ENCODE measurements at places on chromosomes 2 and 18.
A peak's percentile ranks its signal among the peaks of the same experiment; 100 is the strongest.

- DNase-seq, result no peak
Observed at GRCh38 chr2:233209117-233209532, 42.3 kb upstream of the ATG16L1 start.

DNA sequence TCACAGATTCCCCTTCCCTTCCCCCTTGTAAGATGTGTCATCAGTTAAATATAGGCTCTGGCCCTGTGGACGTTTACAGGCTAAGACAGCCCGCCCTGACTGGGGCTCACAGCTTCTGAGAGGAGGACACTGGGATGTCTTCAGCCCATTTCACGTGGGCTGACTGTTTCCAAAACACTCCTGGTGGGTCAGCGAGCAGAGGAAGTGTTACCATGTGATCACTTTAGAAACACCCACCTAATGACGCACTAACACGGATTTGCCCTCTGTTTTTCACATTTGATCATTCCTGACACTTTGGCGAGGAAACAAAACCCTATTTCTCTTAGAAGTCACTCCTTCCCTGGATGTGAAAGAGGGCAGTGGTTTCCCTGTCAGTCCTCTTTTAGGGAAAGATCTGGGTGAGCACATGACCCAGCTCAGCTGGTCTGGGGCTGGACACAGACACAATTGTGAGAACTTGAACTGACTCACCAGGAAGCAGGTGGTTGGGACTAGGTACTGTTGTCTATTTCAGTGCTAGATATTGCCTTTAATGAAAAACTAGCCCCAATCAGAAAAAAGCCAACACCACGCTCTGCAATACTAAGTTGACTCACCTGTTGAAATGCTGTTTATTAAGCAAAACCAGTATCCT, 38.8 kb downstream of the BMP10 start:
- peak; percentile 12 for DNase-seq

DNA sequence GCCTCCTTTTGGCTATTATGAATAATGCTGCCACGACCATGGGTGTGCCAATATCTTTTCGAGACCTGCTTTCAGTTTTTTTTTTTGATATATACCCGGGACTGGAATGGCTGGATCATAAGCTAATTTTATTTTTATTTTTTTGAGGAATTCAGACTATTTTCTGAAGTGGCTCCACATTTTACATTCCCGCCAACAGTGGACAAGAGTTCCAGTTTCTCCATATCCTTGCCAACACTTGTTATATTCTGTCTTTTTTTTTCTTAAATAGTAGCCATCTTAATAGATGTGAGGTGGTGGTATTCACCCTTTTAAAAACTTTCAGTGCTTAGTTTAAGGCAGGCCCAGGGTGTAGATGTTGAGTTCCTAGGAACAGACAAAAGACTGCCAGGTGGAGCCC, 11.8 kb downstream of the LPIN1 start:
- no peak for DNase-seq

- no peak for DNase-seq
Observed at GRCh38 chr18:61975526-61976326, 82.9 kb upstream of the RNF152 start.

DNA sequence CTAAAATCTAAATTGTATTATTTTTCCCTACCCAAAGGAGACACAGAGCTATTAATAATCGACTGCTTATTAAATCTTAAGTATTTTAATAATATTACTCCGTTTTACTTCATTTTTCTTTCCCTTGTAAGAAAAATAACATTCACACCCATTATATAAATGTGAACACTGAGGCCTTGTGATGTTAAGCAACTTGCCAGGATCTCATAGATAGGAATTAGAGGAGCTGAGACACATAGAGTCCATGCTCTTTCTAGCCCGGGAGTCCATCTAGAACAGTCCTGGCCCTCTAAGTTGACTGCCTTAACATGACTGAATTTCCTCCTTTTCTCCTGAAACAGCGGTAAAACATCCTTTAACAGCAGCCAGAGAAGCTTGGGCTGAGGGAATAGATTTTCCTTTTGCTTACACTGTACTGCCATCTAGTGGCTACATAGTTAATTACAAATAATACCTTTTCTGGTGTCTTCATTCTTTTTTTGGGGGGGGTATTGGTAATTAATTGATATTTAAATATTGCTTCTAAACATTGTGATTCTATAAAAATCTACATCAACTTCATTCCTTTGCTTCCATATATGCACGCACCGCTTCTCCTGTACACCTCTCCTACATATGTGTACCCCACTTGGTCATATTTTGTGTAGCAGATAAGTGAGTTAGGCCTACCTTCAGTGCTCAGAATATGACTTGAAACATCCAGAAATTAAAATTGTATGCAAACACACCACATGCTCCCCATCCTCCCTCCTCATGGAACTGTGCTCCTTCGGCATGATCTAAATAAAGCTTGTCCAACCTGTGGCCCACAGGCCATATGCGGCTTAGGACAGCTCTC, 125.8 kb upstream of the HNMT start:
- no peak for DNase-seq

GRCh38 chr2:226115102-226115831, 684.4 kb downstream of the IRS1 start:
- DNase-seq, result no peak

DNA sequence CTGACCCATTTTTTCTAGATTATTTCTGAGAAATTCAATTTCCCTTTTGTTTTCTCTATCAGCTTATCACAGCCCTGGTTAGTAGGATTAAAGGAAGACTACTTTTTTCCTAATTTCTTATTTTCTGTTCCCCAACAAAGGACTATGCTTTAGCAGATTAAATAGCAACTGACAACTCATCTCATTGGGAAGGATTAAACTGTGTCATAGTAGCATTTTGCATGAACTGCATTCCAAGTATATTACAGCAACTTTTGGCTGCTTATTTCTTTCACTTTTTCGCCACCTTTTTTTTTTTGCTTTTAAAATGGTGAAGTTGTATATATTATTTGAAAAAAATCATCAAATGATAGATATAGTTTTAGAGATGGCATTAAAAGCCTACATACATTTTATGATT, 570.3 kb downstream of the FBXO15 start:
- DNase-seq, result no peak

DNA sequence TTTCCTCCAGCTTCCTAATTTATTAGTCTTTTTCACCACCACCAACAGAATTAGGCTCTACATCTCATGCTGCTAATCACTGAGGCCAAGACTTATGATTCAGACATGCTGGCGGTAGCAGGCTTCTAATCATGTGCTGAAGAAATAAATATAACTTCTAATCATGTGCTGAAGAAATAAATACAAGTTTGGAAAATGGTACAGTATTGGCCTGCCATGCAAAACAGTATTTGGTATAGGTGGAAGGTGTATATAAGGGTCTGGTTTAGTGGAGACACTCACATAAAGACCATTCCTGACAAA, 240.7 kb downstream of the TGIF1 start:
- no peak for DNase-seq

GRCh38 chr2:179675435-179675834, 186.0 kb downstream of the ZNF385B start:
- no peak for DNase-seq

DNA sequence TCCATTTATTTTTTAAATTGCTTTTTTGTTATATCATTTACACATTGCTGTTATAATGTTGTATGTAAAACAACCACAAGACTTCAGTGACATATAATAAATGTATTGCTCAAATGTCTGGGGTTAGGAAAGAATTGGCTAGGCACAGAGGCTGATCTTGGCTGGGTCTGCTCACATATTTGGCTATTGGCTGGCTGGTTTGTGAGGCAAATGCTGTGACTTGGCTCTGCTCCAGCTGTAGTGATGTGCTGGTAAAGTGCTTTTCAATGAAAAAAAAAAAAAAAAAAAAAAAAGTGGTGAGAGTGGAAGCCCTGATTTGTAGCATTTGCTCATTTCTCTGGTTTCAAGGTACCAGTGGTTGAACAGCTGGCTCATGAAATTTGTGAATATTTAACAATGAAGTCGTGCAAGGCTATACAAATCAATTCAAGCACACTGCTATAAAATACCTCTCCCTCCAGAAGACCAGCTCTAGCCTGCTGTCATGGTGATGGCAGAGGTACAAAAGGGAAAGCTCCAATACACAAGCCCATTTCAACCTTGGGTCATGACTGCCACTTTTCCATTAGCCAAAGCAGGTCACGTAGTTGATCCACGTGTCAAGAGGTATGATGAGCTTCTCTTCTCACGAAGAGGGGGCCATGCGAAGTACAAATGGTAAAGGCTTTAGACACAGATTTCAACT, 43.7 kb upstream of the RIT2 start:
- no peak for DNase-seq

GRCh38 chr2:29417630-29418029, 302.4 kb downstream of the CLIP4 start:
- DNase-seq, result no peak

DNA sequence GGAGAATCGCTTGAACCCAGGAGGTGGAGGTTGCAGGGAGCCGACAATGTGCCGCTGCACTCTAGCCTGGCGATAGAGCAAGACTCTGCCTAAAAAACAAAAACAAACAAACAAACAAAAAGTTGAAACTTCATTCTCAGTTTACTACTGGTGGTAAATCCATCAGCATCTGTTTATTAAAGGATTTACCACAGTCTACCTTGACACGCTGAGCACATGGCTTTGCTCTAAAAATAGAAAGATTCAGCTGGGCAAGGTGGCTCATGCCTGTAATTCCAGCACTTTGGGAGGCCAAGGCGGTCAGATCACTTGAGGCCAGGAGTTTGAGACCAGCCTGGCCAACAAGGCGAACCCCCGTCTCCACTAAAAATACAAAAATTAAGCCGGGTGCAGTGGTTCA, 201.3 kb downstream of the TGIF1 start:
- DNase-seq, result no peak

DNA sequence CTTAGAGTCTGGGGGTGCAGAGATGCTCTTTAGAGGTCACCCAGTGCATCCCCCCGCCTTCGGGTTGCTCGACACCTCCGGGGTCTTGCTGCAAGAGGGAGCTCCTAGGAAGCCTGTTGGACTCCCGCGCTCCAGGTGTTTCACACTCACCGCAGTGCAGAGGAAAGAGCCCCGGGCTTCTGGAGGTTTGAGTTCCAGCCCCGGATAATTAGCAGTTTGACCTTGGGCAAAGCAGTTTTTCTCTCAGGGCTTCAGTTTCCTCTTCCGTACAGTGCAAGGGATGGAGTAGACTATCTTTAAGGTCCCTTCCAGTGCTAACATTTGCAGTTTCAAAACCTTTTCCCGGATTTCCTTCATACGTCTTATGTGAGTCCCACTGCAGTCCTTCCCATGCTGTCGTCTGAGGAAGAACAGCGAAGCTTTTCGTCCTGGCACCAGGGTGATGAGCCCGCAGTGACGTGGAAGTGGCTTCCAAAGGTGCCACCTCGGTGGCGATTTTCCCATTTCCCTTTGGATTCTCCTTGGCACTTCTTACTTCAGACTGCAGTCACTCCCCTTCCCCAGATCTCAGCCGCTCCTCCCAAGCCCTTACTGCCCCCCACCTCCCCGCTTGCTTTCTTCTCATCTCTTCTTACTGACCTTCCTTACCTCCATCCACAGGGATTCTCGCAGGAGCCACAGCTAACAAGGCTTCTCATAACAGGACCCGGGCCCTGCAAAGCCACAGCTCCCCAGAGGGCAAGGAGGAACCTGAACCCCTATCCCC, 585 bp downstream of the PNKD start:
- no peak for DNase-seq

DNA sequence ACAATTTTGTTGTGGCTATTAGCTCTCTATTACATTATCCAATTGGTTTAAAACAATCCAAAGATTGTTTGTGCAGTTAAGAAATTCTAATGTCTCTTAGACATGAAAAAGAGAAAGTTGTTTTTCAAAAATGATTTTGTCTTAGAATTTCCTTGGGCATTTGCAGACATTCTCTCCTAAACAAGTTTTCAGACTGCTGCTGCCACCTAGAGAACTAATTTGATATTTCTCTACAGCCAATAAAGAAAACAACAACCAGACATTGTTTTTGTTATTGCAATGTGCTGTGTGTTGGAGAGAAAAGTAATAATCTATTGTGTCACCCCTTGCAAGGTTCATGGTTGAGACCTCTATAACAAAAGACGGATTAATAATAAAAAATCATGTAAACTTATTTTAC, 119.0 kb upstream of the SYT4 start:
- DNase-seq, result no peak

DNA sequence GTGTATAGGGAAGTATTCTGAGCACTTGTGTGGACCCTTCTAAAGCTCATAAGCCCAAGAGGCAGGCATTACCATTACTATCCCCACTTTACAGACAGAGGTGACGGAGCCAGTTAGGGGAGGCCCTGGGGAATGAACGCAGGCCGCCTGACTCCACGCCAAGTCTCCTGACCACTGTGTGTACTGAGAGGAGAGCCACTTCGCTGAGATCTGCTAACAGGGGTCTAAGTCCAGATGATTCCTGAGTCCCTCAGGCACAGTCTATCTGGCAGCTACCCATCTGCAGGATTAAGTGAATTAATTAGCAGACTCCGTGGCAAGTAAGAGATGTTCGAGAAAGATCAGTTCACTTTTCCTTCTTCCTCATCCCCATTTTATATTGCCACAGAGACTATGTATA, 13.7 kb downstream of the CYB5A start:
- DNase-seq, result no peak

DNA sequence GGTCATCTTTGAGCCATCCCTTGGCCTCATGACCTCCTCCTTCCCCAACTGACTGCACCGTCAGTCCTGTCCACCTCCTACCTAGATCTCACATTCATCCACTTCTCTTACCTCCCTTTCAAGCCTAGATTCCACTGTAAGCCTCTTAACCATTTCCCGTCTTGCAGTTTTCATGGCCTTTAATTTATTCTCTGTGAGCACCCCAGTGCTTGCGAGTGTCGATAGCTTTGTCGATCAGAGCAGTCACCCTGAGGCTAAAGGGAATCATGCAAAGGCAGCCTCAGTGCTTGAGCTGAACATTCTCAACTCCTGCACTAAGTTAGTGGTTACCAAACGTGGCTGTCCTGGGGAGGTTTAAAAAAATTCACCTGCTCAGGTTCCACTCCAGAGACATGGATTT, 14.7 kb downstream of the ARHGAP25 start:
- DNase-seq, result no peak

DNA sequence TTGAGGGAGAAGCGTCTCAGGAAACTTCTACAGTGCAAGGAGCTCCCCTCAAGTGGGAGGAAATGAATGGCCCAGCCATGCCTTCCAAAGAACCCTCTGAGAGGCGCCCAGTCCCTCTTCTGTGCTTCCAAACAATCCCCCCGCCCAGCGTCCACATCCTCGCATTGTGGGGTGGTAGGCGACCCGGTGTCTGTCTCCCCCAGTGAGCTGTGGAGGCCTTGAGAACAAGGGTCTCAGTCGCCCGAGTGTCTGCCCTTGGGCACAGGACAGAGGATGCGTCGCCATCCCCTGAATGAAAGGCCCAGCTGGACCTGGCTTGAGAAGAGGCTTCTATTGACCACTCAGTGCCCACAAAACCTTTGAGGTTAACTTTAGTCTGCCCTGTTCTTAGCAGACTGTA, 29.7 kb downstream of the INPP5D start:
- DNase-seq, result no peak

- no peak for DNase-seq
Observed at GRCh38 chr2:82062463-82062862, 1757.9 kb upstream of the LRRTM1 start.

Measured in stimulated activated CD8-positive, alpha-beta memory T cell treated with anti-CD3 and anti-CD28 coated beads, Interleukin-2, amount 100 ng/mL, for 1 hour (primary cell).